ENCODE measurements at places on chromosomes 1 and 21.

DNA sequence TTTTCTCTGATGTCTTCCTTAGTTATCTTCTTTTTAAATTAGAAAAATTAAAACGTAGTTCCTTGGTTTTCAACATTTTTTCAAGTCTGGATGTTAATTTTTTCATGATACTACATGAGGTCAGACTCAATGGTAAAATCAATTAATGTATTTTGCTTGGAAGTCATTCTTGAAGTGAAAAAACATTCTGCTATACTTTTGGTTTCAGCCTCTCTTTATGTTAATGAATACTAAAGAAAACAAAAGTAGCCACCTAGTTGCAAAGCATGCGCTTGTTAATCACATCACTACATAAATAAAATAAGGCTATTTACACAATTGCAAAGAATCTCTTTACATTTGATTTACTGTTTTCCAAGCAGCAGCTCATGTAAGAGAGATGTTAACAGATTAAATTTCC lies 170.4 kb downstream of the LIPI start:
- DNase-seq, result no peak

GRCh38 chr1:30864681-30865080 lies 43.9 kb downstream of the SDC3 start:
- DNase-seq, result no peak

DNA sequence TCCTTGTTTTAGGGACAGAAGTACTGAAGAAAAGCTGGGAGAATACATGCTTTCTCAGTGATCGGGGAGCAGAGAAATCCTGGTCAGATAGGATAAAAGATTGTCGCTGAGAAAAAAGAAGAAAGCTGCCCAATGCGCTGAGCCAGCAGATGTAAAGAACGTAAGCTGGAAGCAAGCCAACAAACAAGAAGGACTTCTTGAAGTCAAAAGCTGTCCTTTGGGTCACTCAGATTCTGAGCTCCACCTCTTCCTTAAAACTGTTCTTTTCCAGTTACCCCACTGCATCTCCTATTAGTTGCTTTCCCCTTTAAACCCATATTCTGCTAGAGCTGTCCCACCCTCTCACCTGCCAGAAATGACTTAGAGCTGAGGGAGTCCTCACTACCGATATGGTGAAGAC lies 64.8 kb downstream of the GPR137B start:
- no peak for DNase-seq

DNA sequence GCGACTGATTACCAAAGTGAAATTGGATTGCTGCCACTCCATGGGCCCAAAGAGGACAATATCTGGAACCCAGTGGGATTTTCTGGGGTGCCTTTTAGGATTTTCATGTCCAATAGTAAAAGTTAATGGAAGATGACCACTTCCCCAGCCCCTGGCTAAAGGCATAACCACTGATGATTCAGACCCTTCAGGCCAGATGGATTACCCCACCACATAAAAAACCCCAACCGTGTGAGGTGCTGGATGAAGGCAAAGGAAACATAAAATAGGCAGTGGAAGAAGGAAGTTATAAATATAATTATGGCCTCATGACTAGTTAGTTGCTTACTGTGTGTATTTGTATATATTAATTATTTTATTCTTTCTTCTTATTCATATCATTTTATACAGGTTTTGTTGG lies 40.2 kb upstream of the IL10 start:
- no peak for DNase-seq
